ENCODE measurements at places on chromosomes 12 and 14.

DNA sequence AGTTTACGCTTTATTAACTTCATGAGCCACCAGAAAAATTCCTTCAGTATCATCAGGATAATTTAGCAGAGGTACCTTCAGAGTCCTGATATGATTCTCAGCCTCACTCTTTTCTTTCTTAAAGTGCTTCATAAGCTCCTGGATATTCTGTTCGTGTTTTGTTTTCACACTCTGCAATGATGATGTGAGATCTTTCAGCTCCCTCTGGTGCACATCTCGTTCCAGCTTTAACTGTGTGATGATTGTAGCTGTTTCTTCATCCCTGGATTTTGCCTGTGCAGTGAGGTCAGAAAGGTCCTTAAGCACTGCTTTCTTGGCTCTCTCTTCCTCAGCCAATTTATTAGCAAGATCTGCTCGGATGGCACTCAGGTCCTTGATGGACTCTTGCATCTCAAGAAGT is 156.7 kb downstream of the CEP128 start:
- DNase-seq = no peak

- no peak for DNase-seq
These were observed 53.5 kb downstream of the SUDS3 start for GRCh38 chr12:118429688-118430383.

DNA sequence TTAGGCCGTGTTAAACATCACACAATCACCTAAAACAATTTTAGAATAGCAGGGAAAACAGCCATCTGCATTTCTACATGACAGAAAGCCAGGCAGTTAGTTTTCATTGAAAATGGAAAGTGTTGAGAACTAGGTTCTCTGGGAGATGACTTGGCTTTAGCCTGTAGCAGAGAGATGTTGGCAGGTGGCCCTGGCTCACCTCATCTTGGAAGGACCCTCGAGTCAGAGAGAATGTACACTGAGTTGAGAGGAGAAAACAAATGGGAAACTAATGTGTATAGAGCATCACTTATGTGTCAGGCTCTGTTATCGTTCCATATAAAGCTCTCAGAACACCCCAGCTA is 51.9 kb downstream of the SUSD6 start:
- DNase-seq = no peak

DNA sequence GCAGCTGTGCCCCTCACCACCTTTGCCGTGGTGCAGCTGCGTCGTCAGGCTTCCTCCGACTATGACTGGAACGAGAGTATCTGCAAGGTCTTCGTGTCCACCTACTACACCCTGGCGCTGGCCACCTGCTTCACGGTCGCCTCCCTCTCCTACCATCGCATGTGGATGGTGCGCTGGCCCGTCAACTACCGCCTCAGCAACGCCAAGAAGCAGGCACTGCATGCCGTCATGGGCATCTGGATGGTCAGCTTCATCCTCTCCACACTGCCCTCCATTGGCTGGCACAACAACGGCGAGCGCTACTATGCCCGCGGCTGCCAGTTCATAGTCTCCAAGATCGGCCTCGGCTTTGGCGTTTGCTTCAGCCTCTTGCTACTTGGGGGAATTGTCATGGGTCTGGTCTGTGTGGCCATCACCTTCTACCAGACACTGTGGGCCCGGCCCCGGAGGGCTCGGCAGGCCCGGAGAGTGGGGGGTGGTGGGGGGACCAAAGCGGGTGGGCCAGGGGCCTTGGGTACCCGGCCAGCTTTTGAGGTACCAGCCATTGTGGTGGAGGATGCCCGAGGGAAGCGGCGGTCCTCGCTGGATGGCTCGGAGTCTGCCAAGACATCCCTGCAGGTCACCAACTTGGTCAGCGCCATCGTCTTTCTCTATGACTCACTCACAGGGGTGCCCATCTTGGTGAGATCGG is 2.6 kb downstream of the GPR162 start:
- no peak for DNase-seq

- no peak for DNase-seq
These were observed 62.1 kb upstream of the MAP1LC3B2 start for GRCh38 chr12:116497051-116497591.

GRCh38 chr12:85390266-85390665 is 110.2 kb downstream of the ALX1 start:
- no peak for DNase-seq

DNA sequence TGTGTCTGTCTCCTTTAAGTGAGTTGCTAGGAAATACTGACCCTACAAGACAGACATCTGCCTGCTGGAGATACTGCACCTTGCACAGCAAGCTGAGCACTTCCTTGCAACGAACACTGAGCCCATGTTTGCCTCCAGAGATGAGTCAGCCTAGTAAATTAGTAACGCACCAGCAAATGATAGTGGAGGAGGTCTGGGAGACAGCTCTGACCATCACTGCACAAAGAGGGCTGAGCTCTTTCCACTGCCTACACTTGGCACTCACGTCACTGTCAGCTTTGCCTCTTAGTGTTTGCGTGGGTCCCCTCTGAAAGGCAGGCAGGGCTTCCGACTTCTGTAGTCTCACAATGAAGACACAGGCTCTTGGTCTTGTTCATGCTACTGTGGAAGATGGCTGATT is 109.0 kb downstream of the APAF1 start:
- DNase-seq = no peak

- DNase-seq = no peak
These were observed 96.8 kb upstream of the DIO3 start for GRCh38 chr14:101464310-101464983.

DNA sequence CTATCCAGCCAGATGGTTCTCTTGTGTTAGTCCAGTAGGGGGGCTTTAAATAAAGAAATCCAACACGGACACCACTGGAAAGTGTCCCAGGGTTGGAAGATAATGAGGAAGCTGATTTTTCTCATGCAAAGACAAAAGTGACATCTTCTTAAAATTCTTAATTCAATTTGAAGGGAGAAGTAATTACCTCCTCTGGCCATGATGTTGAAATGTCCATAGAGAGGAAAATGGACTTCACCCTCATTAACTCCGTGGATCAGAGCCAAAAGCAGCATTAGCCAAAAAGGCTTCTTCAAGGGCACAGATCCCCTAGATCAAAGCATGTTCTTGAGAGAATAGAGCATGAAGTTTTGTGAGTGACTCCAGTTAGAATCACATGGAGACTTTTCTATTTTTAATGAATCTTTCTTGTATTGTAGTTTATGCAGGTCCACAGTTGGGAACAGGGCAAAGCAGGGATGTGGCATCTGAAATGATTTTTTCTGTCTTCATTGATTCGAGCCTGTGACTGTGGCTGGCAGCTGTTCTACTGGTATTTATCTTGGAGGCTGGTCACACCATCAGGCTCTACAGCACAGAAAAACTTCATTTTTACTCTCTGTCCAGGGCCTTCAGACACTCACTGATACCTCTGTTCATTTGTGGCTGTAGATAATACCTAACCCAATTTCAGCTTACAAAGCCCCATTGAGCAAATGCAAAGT is 1002.5 kb downstream of the AACS start:
- DNase-seq = no peak

DNA sequence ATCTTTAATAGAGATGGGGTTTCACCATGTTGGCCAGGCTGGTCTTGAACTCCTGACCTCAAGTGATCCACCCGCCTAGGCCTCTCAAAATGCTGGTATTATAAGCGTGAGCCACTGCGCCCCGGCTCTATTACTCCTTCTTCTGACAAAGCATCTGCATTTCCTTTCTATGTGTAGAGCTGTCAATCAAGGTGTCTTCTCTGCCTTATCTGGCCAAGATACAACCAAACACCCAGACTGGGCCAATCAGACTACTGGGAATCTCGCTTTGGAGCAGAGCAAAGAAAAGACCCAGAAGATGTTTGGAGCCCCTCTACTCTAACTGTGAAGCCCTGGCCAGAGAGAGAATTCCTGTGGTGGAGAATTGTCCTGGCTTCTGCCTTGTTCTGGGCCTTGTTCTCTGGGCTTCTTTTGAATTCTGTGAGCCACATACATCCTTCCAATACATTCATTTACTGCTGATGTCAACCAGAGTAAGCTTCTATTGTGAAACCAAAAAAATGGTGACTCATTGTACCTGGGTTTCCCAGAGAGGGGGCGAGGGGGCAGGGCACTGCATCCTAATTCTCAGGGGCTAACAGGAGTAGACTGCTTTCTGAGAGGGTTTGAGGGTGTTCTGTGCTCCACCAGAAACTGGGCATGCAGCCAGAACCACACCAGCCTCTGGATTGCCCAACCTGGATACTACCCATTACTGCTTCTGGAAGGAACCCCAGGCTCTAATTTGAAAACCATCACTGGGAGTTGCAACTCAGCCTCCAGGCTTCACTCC is 18.8 kb upstream of the FLVCR2 start:
- no peak for DNase-seq

DNA sequence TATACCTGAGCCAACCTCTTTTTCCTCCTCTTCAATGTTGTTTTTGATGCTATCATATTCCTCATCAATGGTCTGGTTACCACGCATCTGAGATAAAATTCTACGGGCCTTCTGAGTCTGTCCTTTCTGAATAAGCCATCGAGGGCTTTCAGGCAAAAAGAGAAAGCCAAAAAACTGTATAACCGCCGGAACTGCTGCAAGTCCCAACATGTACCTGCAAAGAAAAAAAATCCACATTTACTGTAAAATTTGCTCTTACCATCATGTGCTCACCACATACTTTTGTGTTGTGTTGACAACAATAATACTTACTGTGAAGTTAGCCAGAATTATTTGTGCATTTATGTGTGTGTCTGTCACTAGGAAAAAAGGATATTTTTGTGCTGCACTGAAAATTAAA is 77.6 kb downstream of the SLC2A13 start:
- no peak for DNase-seq

- no peak for DNase-seq
These were observed 37.1 kb upstream of the PELI2 start for GRCh38 chr14:56081139-56081538.

GRCh38 chr12:97038834-97039233 is 131.8 kb downstream of the NEDD1 start:
- no peak for DNase-seq

GRCh38 chr14:33114331-33114730 is 175.7 kb downstream of the NPAS3 start:
- no peak for DNase-seq

DNA sequence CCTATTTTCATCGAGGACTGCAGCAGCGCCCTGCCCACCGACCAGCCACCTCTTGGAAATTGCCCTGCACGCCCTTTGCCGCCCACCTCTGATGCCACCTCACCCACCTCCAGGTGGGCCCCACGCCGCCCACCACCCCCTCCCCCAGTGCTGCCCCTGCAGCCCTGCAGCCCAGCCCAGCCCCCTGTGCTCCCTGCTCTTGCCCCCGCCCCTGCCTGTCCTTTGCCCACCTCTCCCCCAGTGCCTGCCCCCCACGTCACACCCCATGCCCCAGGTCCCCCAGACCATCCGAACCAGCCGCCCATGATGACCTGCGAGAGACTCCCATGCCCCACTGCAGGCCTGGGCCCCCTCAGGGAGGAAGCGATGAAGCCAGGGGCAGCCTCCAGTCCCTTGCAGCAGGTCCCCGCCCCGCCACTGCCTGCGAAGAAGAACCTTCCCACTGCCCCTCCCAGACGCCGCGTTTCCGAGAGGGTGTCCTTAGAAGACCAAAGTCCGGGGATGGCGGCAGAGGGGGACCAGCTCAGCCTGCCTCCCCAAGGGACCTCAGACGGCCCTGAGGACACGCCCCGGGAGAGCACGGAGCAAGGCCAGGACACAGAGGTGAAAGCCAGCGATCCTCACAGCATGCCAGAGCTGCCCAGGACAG is 96.5 kb downstream of the LGMN start:
- DNase-seq = no peak

DNA sequence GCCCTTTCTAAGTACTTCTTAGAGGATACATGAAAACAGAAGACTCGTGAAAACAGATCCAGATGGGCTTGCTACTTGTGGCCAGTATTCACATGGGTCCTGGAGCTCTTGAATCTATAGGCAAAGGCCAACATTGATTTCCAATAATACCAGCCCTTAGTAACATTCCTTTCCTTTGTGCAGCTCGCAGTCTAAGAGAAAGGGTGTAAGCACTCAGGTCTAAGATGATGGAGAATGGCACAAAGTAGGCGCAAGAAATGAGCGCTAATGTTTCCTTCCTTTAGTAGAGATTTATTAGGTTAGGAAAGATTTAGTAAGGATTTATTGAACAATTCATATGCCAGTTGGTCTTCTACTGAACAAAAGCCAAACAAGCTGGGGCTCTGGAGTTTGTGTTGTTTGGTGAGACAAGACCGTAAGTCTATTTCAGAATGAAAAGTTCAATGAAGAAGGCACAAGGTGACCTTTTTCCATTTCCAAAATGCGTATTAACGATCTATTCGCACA is 525 bp downstream of the RNU6-8 start:
- no peak for DNase-seq

DNA sequence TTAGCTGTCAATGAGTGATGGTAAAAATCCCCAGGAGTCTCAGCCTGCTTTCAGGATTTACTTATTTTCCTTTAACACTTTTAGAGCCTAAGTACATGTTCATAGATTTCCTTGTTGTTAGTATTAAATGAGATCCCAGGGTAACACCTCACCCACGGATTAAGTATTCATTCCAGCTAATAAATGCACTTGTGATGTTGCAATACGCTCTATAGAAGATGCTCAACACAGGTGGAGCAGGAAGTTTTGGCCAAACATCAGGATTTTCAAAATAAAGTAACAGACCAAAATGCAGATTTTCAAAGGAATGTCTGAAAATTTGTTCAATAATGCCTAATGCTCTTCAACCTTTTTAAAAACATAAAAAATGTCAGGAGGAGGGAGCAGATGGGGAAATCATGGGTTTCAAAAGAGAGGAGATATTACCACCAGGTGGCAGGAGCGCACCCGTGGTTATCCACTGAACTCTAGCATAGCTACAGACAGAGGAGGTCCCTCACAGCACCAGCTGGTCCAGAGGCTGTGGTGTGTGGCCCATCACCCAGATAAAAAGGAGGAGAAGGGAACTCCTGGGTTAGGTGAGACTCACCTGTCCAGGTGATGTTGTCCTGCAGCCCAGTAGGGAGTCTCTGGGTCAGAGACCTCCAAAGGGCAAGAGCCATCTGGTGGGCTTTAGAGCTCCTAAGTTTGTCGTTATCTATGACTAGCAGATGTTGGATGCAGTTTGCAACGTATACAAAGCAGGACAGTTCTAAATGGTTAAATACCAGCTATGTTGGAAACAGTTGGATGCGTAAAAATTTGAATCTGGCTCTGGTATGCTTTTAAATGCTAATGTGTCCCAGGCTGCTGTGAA is 1158.4 kb upstream of the TMEM132C start:
- no peak for DNase-seq

- DNase-seq = no peak
These were observed 37.7 kb downstream of the SPATS2 start for GRCh38 chr12:49404956-49405355.

- no peak for DNase-seq
These were observed 97.5 kb downstream of the ZFP36L1 start for GRCh38 chr14:68695326-68695768.

- no peak for DNase-seq
These were observed 35.6 kb upstream of the FICD start for GRCh38 chr12:108479364-108480070.

DNA sequence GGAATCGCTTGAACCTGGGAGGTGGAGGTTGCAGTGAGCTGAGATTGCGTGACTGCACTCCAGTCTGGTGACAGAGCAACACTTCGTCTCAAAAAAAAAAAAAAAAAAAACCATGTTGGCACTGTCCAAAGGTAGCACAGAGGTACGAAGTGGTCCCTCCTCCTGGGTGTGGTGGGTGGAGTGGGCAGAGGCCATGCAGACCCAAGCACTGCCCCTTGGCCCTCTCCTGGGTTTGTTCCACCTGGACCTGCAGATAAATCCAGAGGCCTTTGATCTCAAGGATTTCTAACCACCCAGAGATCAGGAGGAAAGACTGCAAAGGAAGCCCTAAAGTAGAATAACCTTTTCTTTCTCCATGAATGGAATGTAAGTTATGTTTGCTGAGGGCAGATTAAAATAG is 8.7 kb upstream of the GALNT6 start:
- DNase-seq = no peak
